ENCODE measurements at places on chromosomes 2 and 18.

GRCh38 chr2:60109744-60110143 lies 443.7 kb downstream of the BCL11A start:
- no peak for DNase-seq

GRCh38 chr2:148675708-148676107 lies 31.2 kb downstream of the EPC2 start:
- no peak for DNase-seq

GRCh38 chr2:236545814-236546480 lies 23.7 kb upstream of the ACKR3 start:
- DNase-seq = no peak

DNA sequence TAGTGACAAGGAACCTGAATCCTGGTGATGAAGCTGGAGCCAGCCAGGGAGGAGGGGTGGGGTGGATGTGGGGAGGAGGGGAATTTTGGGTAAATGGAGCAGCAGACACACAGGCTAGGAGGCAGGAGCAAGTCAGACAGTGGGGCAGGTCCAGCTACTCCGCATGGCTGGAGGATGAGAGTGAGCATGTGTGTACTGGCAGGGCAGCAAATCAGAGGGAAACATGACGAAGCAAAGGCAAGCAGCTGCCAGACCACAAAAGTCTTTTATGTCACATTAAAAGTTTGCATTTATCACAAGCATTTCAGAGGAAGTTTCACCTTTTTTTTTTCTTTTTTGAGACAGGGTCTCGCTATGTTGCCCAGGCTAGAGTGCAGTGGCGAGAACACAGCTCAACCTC lies 11.9 kb upstream of the KIDINS220 start:
- peak; percentile 89 for DNase-seq

GRCh38 chr2:191363267-191363666 lies 118.1 kb downstream of the MYO1B start:
- DNase-seq = no peak

GRCh38 chr2:240811346-240812300 lies 8.4 kb downstream of the KIF1A start:
- no peak for DNase-seq

GRCh38 chr2:241030883-241031282 lies 32.5 kb downstream of the SNED1 start:
- no peak for DNase-seq

- DNase-seq = peak; percentile 58
Observed at GRCh38 chr2:119823734-119824334, 64.1 kb downstream of the PTPN4 start.

DNA sequence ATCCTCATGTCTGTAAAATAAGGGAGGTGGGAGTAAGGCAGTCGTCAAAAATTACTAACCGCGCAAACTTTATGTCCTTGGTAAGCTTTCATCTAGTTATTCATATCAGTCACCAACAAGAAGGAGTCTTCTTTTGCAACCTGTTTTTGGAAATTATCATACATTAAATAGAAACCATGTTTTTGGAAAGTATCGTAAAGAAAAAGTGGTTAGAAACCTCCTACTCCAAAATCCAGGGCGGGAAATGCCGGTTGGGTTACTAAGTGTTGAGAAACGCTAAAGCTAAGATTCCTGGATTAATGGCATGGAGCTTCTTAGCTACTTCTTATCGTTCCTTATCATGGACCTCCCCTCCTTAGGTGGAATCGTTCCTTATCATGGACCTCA lies 778 bp downstream of the BBS5 start:
- peak; percentile 16 for DNase-seq

DNA sequence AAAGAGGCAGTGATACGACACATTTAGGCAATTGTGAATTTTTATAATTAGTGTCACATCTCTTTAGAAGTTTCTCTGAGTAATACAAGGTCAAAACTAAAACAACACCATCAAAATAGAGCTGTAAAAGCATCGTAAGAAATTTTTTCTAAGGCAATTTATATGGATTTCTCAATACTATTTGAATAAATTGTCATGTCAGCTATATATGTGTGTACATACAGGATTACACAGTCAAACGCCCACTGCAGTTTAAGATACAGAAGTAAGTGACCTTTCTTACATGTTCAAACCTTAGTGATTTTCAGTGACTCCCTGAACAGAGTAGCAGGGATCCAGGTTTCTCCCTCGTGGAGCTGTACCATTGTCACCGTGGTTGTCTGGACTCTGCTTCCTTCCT lies 129.1 kb upstream of the CBLN2 start:
- no peak for DNase-seq

DNA sequence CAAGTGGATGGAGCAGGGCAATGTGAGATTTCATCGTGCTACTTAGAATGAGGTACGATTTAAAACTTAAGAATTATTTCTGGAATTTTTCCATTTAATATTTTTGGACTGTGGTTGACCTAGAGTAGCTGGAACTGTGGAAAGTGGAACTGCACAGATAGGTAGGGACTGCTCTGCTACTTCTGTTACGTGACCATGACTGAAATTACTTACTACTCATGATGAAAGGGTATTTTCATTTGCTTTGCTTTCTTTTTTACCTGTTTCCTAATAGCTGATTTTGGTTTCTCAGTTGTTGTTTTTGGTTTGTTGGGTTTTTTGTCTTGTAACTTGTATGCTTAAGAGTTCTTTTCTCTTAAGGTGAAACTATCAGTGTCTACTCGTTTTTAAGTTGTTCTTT lies 11.4 kb downstream of the UBE2E3 start:
- no peak for DNase-seq

- no peak for DNase-seq
Observed at GRCh38 chr2:45664635-45665261, 13.3 kb downstream of the PRKCE start.

- no peak for DNase-seq
Observed at GRCh38 chr2:64342195-64343099, 111.5 kb upstream of the LGALSL start.

GRCh38 chr18:30987467-30988241 lies 54.9 kb downstream of the DSC3 start:
- DNase-seq = no peak

DNA sequence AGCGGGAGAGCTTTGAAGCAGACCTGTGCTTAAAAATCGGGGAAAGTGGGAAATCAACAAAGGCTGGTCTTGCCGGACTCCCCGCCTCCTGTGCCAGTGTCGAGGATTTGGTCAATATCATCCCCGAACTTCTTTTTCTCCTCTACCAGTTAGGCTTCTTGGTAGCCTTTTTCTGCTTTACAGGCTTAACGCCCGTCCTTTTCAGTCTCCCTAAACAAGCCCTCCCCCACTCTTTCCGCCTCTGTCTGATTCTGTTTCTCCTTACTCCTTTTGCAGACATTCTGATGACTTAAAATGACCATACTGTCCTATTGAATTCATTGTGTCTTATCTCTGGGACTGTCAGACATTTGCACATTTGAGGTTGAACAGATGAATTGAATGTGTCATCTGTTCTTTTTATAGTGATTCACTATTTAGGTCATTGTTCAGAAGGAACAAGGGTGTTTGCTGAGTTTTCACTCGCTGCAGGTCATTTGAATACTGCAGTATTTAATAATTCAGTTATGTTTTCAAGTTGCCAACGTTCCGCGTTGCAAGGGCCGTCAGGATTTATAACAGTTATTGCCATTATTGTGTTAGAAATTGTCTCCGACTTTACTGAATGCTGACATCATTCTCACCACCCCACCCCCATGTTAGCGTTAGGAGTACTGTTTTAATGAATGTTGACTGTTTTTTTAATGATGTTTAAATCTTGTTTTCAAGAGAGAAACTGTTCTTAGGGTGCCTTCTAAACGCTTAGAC lies 1.1 kb downstream of the ITGAV start:
- DNase-seq = peak; percentile 25
